ENCODE measurements at places on chromosomes 5 and 9.

DNA sequence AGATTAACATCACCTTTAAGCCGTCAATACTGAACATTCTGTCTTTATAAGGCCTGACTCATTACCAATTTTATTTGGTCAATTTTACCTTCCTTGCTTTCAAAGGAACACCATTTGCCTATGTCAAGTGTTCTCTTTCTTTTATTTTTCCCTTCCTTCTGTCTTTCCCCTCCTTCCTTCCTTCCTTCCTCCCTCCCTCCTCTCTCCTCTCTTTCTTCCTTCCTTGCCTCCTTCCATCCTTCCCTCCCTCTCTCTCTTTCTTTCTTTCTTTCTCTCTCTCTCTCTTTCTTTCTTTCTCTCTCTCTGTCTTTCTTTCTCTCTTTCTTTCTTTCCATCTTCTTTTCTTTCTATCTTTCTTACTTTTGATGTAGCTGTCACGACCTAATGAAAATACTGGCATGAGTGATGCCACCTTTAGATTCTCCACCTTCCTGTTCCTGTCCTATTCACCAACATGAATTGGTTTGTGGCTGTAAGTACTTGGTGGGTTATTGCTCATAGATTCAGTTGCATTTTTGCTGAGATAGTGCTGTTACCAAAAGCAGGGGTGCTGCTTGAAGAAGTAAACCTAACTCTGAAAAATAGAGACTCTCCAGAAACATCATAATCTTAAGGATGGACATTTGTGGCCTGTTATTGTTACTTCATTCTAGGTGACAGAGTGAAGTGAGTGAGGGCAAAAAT lies 33.8 kb downstream of the DOCK8 start:
- DNase-seq: no peak

- DNase-seq: no peak
Observed at GRCh38 chr5:179308563-179309382, 36.5 kb downstream of the ADAMTS2 start.

- no peak for DNase-seq
Observed at GRCh38 chr9:89256642-89257041, 54.4 kb upstream of the CKS2 start.

DNA sequence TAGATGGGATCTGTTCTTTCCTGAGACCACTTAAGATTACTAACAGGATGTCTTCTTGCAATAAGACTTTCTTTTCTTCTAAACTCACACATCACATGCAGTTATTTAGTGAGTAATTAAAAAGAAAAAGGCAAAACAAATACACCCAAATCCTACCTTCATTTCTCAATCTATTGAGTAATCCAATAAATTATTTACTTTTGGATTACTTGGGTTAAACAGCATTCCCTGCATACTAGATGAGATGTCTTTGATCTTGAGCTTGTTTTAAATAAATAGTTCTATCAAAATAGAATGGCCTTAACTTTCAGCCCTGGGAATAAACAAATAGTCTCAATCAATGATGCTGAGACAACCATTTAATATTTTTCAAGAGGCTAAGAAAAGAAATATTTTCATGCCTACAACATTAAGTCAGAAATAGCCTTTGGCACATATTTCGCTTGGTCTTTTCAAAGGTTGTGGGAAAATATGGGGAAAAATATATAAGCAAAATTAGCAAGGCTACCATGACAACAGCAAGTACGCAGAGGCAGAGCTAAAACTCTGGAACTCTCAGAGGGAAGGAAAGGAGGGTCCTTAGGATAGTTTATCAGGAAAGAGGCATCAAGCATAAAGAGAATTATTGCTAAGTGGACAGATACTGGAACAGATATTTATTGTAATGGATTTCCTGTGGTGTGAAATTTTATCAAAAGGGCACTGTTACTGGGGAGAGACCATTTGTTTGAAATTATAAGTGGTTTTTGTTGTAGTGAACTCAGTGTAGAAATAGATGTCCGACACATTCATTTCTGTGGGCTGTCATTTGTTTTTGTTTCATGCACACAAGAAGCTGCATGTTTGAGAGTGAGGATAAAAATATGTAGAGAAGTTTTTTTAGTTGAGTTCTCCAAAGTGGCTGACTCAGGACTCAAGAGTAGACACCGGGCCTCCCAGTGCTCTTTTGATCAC lies 70.2 kb upstream of the CDH6 start:
- no peak for DNase-seq

- DNase-seq: no peak
Observed at GRCh38 chr5:157680239-157680638, 8.9 kb downstream of the C5orf52 start.

DNA sequence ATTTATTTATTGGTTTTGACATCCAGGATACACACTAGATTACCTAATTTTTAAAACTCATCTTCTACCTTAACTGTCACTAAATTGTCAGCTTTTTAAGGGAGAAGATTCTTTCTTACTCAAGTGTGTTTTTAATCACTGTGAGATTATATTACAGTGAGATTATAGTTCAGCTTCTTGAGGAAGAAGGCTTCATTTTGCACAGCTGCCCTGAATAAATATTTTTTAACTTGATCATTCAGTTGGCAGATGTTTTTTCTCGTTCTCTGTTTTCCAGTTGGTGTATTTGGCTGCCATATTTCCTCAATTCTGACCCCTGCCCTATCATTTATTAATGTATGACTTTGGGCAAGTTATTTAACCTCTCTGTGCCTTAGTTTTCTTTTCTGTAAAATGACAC lies 15.0 kb upstream of the ELL2 start:
- no peak for DNase-seq

GRCh38 chr5:116989995-116990394 lies 415.4 kb upstream of the SEMA6A start:
- DNase-seq: no peak

- no peak for DNase-seq
Observed at GRCh38 chr9:105968811-105969466, 274.6 kb downstream of the TMEM38B start.

DNA sequence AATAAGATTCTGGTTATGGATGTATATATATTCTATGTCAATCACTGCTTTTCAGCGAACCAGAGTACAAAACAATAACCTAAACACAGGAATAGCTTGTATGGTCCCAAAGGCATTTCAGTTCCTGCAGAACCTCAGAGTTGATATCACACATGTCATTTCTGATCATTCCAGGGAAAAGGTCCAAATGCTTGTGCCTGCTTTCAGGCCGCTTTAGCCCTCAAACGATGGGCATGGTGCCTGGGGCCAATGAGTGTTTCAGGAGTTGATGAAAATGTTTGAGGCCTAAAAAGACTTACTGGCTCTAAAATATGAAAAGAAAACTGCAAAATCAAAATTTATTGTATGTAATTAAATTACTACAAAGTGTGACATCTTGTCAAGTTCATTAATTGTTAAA lies 22.8 kb downstream of the ANGPTL2 start:
- DNase-seq: no peak

- no peak for DNase-seq
Observed at GRCh38 chr5:148816782-148817181, 9.6 kb upstream of the ADRB2 start.

DNA sequence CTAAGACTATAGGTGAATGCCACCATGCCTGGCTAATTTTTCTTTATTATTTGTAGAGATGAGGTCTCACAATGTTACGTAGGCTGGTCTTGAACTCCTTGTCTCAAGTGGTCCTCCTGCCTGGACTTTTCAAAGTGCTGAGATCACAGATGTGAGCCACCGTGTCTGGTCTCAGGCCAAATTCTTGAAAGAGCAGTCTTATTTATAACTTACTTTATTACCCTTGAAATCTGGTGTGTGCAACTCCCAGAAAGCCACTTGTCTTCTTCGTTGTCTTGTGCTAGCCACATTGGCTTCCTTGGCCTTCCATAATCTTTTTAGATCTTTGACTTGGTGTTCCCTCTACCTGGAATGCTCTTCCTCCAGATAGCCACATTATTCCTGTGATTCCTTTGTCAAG lies 50.1 kb downstream of the CTNNA1 start:
- no peak for DNase-seq

- DNase-seq: no peak
Observed at GRCh38 chr5:60701321-60701968, 1.5 kb upstream of the DEPDC1B start.

GRCh38 chr9:16197578-16198370 lies 644.9 kb downstream of the CCDC171 start:
- no peak for DNase-seq

DNA sequence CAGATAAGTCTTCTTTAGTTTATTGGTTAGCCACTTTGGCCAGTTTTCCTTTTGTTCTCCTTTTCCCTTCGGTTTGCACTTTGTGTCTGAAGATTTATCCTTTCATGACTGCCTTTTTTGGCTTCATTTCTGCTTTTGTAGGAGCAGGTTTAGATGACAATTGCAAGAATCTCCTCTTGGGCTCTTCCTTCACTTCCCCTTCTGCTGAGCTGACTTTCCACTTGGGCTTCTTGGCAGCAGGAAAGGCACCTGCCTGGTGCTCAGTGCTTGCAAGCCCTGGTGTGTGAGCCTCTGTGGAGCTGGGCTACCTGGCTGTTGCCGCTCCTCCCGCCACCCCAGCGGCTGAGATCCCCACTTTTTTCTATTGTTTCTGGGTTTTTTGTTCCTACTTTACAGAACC lies 7.3 kb downstream of the CCDC112 start:
- no peak for DNase-seq

GRCh38 chr9:91220021-91220420 lies 141.7 kb downstream of the AUH start:
- no peak for DNase-seq

DNA sequence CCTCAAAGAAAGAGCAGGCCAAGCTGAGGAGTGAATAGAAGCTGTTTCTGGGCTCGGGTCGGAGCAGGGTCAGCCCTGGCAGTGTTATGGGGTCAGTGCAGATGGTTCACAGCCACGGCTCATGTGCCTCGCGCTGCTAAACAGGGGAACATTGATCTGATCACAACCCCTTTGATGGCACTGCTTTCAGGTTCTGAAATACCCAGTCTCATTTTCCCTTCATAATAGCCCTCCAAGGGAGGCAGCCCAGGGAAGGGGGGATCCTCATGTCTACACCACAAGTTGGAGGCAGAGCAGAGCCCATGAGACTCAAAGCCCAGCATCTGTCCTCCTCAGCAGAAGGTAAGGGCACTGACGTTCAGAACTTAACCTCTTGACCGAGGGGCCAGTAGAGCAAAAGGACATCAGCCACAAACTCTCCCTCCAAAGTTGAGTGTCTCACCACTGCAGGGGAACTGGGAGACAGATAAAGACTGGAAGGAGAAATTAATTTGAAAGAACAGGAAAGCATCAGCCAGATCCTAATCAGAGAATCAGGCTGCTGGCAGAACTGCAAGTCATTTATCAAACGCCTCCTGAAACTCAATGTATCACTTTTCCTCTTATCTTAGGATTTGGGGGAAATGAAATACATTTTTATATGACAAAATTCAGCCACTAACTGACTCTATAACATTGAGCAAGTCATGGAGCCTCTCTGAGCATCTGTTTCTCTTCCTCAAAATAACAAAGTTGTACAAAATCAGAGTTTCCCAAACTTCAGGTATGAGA lies 110.6 kb downstream of the SH3TC2 start:
- DNase-seq: no peak

DNA sequence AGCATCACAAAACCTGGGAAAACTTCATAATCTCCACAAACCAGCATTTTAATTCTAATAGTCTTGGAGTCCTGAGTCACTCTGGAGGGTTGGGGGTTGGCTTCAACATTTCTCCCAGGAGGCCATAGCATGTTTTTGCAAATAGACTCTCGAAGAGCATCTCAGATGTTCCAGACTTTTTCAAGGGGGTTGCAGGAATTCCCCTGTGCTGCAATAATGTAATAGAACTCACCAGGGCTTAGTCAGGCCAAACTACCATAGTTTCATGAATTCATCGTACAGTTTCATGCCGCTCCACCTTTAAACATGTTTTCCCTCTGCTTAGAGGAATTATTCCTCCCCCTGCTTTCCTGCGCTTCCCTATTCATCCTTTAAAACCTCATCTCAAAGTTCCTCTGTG lies 499.5 kb upstream of the KLF4 start:
- DNase-seq: no peak

DNA sequence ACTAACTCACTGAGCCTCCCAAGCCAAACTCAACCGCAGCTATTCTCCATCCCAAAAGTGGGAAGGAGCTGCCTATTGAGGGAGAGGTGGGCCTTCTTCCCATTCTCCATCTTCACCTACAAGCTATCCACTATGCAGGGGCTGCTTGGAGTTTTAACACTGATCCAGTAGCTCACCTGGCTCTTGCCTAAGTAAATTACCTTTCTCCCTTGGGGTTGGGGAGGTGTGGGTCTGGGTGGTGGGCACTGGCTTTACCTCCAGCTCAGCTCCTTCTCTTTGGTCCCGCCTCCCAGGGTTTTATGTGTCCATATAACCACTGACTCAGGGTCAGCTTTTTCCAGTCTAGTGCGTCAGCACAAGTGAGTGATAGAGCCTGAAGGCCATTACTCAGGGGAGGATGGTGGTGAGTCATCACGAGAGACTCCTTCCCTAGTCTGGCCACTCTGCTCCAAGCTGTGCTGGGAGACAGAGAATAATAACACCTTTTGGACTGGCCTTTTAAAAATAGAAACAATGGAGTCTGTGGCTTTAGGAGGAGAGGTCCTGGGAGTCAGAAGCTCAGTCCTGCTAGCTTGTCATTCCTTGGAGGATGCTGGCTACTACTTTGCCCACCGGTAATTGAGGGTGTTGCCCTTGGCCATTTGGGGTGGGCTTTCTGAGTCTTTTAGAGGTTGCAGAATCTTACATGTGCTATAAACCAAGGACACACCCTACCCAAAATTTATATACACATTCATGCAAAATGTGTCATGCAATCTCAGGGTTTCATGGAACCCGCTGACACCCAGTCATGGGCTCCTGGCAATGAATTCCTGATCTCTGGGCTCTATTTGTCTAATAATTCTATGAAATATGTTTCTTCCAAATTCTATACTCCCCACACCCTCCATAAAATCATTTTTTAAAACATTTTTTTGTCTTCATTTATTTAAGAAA lies 35.6 kb upstream of the ATP6V1G1 start:
- DNase-seq: no peak

GRCh38 chr9:94644543-94644942 lies 5.2 kb upstream of the FBP1 start:
- DNase-seq: no peak

GRCh38 chr5:181133610-181134231 lies 2.8 kb upstream of the OR2V1 start:
- no peak for DNase-seq

GRCh38 chr5:60634051-60634450 lies 65.9 kb downstream of the DEPDC1B start:
- no peak for DNase-seq

DNA sequence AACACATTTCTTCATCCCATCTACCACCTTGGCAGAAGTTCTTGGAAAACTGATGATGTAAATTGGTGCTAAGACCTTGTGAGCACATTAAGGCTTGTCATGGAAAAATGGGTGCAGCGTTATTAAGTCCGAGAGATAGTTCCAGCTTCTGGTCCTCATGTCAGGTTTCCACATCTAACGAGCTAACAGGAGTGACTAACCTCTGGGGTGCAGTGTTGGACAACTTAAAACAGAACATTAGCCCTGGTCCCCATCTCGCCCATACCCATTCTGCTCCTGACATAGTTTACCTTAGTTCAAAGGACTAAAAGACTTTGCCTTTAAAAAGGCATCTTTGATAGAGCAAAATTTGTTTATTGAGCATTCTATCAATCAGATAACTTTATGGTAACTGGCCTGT lies 128.0 kb downstream of the SLC1A3 start:
- no peak for DNase-seq

All from substantia nigra (tissue), 51 donors.